Upper lobe of left lung (tissue), 6 donors: ENCODE measurements at places on chromosomes 4 and X. TPM values are rescaled to one million over a fixed set of nuclear protein-coding genes. Genes with fewer than 3 reads are reported as not detected.

Gene GPR34
- total RNA-seq, result 19.0 TPM

Gene PLXNB3
- 1.3 TPM for total RNA-seq

Gene CT45A5
- total RNA-seq, result not detected

Gene PLS3
- total RNA-seq, result 102 TPM

GRCh38 chrX:633985-634958, 3.7 kb downstream of the SHOX start:
- peak; percentile 63 for DNase-seq
- no peak overlapping the region for H3K27ac ChIP-seq
- no peaks in the 10 kb centered on the region for H3K4me1 ChIP-seq
- no peak overlapping the region for H3K4me3 ChIP-seq
- H3K36me3 ChIP-seq, result no peaks in the 10 kb centered on the region

- peak overlapping the region; percentile 83 for H3K27ac ChIP-seq
- DNase-seq, result no peak
- peak overlapping the region; percentile 13 for H3K4me3 ChIP-seq
- peaks cover 92% of the 10 kb centered on the region for H3K4me1 ChIP-seq
- no peaks in the 10 kb centered on the region for H3K36me3 ChIP-seq
Measured at GRCh38 chr4:140095694-140096482, 58.1 kb downstream of the MAML3 start.

DNA sequence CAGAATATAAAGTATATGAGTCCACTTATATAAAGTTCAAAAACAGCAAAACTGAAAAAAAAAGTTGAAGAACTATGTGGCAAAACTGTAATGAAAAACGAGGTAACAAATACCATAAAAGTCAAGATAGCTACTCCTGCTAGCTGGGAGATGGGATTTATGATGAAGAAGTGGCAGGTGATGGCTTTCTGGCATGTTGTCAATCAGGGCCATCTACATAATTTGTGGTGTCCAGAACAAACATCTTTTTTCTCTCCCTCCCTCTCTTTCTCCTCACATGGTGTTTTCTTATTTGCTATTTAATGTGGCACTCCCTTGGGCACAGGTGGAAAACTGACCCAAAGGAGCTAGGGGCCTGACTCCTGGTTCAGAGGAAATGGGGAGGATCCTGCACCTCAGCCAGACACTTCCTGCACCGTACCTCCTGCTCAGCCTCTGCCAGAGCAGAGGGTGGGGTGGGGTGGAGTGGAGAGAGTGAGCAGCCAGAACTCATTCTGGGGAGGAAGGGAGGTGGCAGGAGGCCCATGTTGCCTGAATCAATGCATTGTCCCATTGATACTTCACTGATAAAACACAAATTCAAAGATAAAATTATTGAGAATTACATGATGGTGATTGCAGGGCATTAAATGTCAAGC, 5.3 kb upstream of the SAP30 start:
- DNase-seq, result no peak
- no peaks in the 10 kb centered on the region for H3K4me1 ChIP-seq
- H3K4me3 ChIP-seq, result no peak overlapping the region

DNA sequence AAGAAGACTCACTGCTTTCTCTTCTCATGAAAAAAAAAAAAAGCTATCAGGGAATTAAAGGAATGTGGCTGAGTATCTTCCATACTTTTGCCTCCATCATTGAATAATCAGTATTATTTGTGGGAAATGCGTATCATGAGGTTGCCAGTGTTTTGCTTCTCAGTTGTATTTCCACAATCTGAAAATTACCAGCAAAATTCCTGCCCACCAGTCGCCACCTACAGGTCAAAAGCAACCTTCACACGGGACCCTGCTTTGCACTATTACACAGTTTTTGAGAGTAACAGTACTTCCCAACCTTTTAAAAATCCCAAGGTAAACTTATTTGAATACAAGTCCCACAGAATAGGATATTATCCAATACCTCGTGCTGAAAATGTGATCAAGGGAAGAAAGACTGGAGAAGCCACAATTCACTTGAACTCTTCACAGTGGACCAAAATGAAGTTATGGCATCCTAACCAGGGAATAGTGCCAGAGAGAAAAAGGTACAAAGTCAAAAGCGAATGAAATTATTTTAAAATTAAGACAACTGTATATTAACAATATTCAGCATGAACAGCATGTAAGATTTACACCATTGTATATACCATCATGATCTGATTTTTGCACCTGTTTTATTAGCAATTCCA, 30.4 kb downstream of the PGRMC1 start:
- DNase-seq, result no peak
- no peaks in the 10 kb centered on the region for H3K4me1 ChIP-seq
- no peak overlapping the region for H3K4me3 ChIP-seq

DNA sequence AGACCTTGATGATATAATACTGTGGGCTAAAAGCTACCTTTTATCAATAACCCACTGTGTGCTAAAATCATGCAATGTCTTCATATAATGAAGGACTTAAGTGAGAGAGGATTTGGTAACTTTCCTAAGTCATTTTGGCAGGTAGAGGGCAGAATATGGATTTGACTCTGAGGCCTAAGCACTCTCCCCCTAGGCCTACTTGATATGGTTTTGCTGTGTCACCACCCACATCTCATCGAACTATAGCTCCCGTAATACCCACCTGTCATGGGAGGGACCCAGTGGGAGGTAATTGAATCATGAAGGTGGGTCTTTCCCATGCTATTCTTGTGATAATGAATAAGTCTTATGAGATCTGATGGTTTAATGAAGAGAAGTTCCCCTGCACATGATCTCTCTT, 229.7 kb downstream of the GBA3 start:
- H3K27ac ChIP-seq, result no peak overlapping the region
- H3K4me1 ChIP-seq, result no peaks in the 10 kb centered on the region
- H3K4me3 ChIP-seq, result no peak overlapping the region
- no peaks in the 10 kb centered on the region for H3K27me3 ChIP-seq
- no peak for DNase-seq

- peak; percentile 73 for DNase-seq
- H3K4me3 ChIP-seq, result no peak overlapping the region
- peaks cover 34% of the 10 kb centered on the region for H3K4me1 ChIP-seq
- H3K36me3 ChIP-seq, result no peaks in the 10 kb centered on the region
Measured at GRCh38 chrX:2894885-2895292, 34.2 kb downstream of the ARSD start.

DNA sequence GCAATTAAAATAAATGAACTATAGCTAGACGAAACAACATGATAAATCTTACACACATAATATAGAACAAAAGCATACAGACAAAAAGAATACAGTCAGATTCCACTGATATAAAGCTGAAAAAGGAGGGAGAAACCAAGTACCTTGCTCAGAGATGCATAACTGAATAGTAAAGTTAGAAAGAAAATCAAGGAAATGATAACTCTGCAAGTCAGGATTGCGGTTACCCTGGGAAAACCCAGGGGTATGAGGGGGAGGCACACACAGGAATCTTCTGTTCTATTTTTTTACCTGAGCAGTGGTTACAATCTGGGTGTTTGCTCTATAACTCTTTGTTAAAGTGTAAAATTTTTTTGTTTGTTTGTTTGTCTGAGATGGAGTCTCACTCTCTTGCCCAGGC, 209.1 kb downstream of the CBR4 start:
- H3K27me3 ChIP-seq, result no peaks in the 10 kb centered on the region
- H3K36me3 ChIP-seq, result no peaks in the 10 kb centered on the region
- H3K4me1 ChIP-seq, result peaks cover 11% of the 10 kb centered on the region
- H3K27ac ChIP-seq, result no peak overlapping the region

GRCh38 chrX:1139185-1139500, 73.3 kb downstream of the CRLF2 start:
- no peaks in the 10 kb centered on the region for H3K27me3 ChIP-seq
- no peak overlapping the region for H3K27ac ChIP-seq

DNA sequence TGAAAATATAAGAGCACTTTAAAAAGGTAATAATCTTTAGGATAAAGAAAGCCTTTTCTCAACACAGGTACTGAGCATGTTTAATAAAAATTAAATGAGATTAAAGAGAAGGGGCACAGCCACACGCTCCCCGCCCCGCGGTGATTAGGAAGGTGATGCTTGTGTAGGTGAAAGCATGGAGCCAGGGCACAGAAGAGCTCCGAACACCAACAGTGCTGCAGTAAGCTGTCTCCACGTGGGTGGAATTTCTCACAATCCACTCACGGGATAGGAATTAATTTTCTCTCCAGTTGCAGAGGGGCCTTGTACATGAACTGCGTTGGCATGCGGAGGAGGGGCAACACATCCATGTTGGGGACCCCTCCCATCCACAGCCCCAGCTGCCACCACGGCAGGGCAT, 27.0 kb downstream of the DCTD start:
- no peak overlapping the region for H3K4me3 ChIP-seq
- no peaks in the 10 kb centered on the region for H3K4me1 ChIP-seq
- H3K27me3 ChIP-seq, result no peaks in the 10 kb centered on the region
- peaks cover 63% of the 10 kb centered on the region for H3K36me3 ChIP-seq

DNA sequence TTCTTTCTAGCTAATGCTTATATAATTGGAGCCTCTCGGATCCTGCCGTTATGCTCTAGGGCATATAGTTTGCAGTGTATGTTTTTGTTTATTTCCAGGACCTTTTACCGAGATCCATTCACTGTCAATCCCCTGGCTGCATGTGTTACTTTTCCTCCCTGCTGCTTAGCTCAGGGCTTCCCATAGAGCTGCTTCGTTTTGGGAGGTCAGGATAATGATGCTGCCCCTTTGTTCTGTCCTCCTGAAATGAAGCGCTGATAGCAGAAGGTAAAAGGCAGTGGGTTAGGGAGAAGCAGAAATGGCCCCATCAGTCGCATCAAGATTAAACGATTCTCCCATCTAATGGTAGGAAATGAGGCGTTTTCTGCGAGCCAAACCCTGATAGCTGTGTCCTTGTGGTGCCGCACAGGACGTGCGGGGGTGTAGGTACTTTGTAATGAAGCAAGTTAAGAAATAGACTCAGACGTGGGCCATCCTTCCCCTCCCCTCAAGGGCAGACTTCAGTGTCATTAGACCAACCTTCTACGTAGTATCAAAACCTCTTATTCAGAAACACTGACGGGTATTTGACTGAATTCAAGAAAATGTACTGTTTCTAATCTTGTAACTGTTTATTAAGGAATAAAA, 37.3 kb downstream of the AFF2 start:
- no peaks in the 10 kb centered on the region for H3K36me3 ChIP-seq
- no peak for DNase-seq
- no peak overlapping the region for H3K4me3 ChIP-seq
- H3K4me1 ChIP-seq, result no peaks in the 10 kb centered on the region

- H3K27ac ChIP-seq, result no peak overlapping the region
- H3K4me1 ChIP-seq, result no peaks in the 10 kb centered on the region
- H3K27me3 ChIP-seq, result no peaks in the 10 kb centered on the region
- H3K4me3 ChIP-seq, result no peak overlapping the region
- no peaks in the 10 kb centered on the region for H3K36me3 ChIP-seq
Measured at GRCh38 chr4:19286924-19287323, 964.8 kb upstream of the SLIT2 start.
